ENCODE measurements at places on chromosomes 7 and 10. TPM values are rescaled to one million over a fixed set of nuclear protein-coding genes. Genes with fewer than 3 reads are reported as not detected.

DNA sequence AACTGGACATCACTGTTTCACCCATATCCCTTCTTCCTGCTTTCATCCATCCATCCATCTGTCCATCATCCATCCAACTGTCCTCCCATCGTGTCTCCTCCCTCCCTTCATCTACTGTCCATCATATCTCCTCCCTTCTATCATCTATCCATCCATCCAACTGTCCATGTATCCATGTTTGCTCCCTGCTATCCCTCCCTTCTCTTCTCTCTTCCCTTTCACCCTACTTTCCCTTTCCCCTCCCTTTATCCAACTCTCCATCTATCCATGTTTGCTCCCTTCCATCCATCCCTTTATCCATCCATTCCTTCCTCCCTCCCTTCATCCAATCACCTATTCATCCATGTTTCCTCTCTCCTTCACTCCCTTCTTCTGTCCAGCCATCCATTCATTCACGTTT is 92.6 kb upstream of the CTBP2 start:
- no peak for DNase-seq
- no peaks in the 10 kb centered on the region for H3K4me1 ChIP-seq
- no peaks in the 10 kb centered on the region for H3K27me3 ChIP-seq

- no peaks in the 10 kb centered on the region for H3K36me3 ChIP-seq
- no peak overlapping the region for H3K27ac ChIP-seq
- H3K4me3 ChIP-seq: no peak overlapping the region
- DNase-seq: no peak
- H3K27me3 ChIP-seq: peaks cover 83% of the 10 kb centered on the region
- H3K4me1 ChIP-seq: peaks cover 66% of the 10 kb centered on the region
These were observed 2.0 kb upstream of the GATA3 start for GRCh38 chr10:8052341-8052955.

GRCh38 chr7:114889646-114890285 is 32.1 kb upstream of the MDFIC start:
- no peaks in the 10 kb centered on the region for H3K36me3 ChIP-seq
- no peak overlapping the region for H3K4me3 ChIP-seq
- no peaks in the 10 kb centered on the region for H3K4me1 ChIP-seq
- H3K27ac ChIP-seq: no peak overlapping the region

DNA sequence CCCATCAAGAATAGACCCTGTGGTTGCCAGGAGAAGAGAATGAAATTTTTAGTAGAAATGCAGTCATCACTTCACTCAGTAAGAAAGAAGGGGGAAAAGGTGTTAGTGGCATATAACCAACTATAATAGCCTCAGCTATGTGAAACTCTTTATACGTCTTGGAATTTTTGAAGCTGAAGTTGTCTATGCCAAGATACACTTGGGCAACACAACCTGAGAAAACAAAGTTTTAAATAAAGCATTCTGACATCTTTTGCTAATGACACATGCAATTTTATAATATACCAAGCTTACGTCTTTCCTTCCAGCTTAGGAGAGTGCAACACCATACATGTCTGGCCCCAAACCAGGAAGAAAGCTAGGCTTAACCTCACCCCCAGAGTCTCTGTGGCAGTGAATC is 40.8 kb upstream of the ZNF438 start:
- H3K4me1 ChIP-seq: no peaks in the 10 kb centered on the region
- H3K4me3 ChIP-seq: no peak overlapping the region
- no peak for DNase-seq
- H3K27me3 ChIP-seq: no peaks in the 10 kb centered on the region
- no peaks in the 10 kb centered on the region for H3K36me3 ChIP-seq
- peak overlapping the region; percentile 24 for H3K27ac ChIP-seq

GRCh38 chr7:74527842-74528241 is 74.1 kb downstream of the GTF2IRD1 start:
- H3K4me1 ChIP-seq: no peaks in the 10 kb centered on the region
- DNase-seq: no peak
- H3K27ac ChIP-seq: no peak overlapping the region
- H3K4me3 ChIP-seq: no peak overlapping the region

Gene MGMT
- total RNA-seq: 19.2 TPM

Gene COBL
- total RNA-seq: 26.3 TPM

Gene ACSL5
- total RNA-seq: 12.0 TPM

Gene CNNM1
- total RNA-seq: 0.79 TPM
